ENCODE measurements at places on chromosomes 6 and 20. TPM values are rescaled to one million over a fixed set of nuclear protein-coding genes. Genes with fewer than 3 reads are reported as not detected.

DNA sequence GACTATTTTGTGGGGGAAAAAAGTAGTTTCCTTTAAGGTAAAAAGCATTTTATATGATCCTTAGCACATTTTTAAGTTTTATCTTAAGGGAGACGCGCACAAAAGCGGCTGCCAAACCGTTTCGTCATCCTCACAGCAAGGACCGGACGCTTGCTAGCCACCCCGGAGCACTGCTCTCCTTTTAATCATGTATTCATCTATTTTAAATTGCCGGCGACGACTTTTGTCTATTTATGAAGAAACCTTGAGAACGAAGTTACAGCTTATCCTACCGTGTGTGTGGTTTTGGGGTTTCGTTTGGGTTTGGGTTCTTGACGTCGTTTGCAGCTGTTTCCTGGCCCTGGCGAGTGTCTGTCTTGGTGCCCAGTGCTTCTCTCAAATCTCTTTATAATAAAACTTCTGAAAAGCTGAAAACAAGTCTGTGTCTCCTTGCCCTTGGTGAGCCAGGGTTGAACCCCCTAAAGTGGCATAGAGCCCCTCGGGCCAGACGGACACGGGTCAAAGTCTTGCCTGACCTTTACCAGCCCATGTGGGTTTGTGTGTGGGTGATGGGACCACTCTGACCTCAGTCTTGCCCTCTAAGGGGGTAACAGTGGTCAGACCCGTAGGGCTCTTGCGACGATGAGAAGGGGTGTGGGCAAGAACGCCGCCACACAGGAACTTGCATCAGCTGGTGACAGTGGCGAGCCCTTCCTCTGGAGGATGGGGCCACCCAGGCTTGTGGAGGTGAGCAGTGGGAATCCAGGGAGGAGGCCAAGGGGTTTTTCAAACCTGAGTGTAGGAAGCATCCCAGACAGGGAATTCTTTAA, 117.6 kb downstream of the JPH2 start:
- no peak for DNase-seq

DNA sequence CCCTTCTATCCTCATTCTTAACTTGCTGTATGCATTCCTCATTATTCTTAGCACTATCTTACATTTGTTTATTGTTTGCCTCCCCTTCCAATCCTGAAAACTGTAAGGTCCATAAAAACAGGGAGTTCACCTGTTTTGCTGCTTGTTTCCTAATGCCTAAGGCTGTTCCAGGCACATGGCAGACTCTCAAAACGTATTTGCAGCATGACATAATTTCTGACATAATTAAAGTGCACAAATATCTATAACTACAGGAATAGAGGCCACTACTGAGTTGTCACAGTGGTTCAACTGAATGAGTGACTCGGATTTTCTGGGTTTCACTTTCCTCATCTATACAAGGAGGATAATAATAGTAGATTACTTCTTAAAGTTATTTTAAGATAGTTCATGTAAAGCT, 83.0 kb downstream of the HFE start:
- no peak for DNase-seq

DNA sequence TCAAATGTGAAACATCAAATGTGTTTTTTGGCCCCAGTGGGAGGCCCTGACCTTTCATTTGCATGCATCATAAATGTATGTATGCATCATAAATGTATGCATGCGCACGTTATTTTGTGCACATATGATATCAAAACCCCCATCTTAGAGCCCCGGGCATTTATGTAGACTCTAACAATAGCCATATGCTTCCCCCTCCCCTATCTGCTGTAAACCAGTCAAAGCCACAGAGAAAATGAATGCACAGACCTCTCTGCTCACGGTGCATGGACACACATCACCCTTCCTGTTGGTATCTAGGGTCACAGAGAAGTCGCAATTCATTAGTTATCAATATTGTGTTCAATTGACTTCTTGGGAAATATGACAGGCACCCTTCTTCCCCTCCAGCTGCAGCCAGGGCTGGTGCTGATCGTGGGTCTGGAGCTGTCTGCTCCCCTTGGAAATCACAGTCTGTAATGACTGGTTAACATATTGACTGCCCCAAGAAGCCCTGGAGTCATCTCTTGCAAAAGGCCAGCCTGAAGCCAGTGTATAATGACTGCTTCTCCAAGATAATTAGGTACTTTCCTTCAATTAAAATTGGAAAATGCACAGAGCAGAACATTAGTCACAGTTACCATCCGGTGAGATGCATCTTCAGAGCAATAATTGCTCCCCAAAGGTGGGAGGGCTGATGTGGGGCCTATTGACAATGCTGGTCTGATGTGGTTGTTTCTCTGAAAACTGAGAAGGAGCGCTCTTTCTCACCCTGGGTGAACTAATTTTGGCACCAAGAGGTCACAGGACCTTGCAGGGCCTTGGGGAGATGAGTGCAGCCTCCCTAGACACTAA, 532.2 kb downstream of the CDH26 start:
- no peak for DNase-seq

The JPH2 gene
- total RNA-seq = 0.13 TPM

The SS18L1 gene
- 6.4 TPM for total RNA-seq

The KCNK16 gene
- total RNA-seq = not detected
